ENCODE measurements at places on chromosomes 13 and 19. TPM values are rescaled to one million over a fixed set of nuclear protein-coding genes. Genes with fewer than 3 reads are reported as not detected.

Gene SMG9
- 17.7 TPM for total RNA-seq

Gene PROZ
- not detected for total RNA-seq

Gene CLEC17A
- total RNA-seq, result not detected

Gene ADPRHL1
- 1.8 TPM for total RNA-seq

Gene NCR1
- total RNA-seq, result not detected

Gene SHISA7
- total RNA-seq, result not detected

Gene RTBDN
- not detected for total RNA-seq

Gene SLITRK6
- not detected for total RNA-seq

Gene TMEM238
- total RNA-seq, result 3.3 TPM

Gene LILRB4
- not detected for total RNA-seq

Gene PNMA8A
- 14.1 TPM for total RNA-seq

Gene PRTN3
- total RNA-seq, result not detected

Gene TLE2
- 0.16 TPM for total RNA-seq

Gene MCEMP1
- not detected for total RNA-seq

Gene LGALS4
- total RNA-seq, result not detected

Gene ZNF772
- total RNA-seq, result 11.2 TPM

Gene NANOS3
- total RNA-seq, result 0.63 TPM

Gene PRR22
- 0.51 TPM for total RNA-seq

Gene KISS1R
- total RNA-seq, result 0.13 TPM

Gene GIPC1
- 264 TPM for total RNA-seq
